ENCODE measurements at places on chromosomes 11 and 22. TPM values are rescaled to one million over a fixed set of nuclear protein-coding genes. Genes with fewer than 3 reads are reported as not detected.

- H3K36me3 ChIP-seq: no peaks in the 10 kb centered on the region
- no peaks in the 10 kb centered on the region for H3K27me3 ChIP-seq
- H3K27ac ChIP-seq: no peak overlapping the region
- no peak for DNase-seq
- no peak overlapping the region for H3K4me3 ChIP-seq
These were observed 350.3 kb downstream of the SHANK2 start for GRCh38 chr11:70901951-70902521.

DNA sequence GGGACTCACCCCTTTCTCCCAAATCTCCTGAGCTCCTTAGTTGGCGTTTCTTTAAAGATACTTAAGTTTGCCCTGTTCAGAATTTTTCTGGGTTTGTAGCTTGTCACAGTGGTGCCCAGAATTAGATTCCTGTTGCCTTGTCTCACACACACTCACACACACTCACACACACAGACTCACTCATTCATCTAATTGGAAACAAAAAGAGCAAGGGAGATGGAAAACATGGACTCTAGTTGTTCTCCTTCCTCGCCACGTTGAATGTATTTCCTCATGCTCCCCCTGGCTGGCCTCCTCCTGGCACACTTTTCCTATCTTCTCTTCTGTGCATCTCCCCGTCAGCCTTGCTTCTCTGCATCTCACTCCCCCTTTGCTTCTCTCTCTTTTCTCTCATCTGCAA lies 752.3 kb downstream of the NTM start:
- H3K4me3 ChIP-seq: no peak overlapping the region
- peaks cover 9% of the 10 kb centered on the region for H3K4me1 ChIP-seq
- H3K27me3 ChIP-seq: no peaks in the 10 kb centered on the region
- no peaks in the 10 kb centered on the region for H3K36me3 ChIP-seq
- no peak overlapping the region for H3K27ac ChIP-seq
- DNase-seq: no peak

GRCh38 chr11:46977038-46977813 lies 40.7 kb downstream of the CSTPP1 start:
- no peak overlapping the region for H3K27ac ChIP-seq
- peak; percentile 17 for DNase-seq
- H3K4me3 ChIP-seq: no peak overlapping the region
- H3K27me3 ChIP-seq: no peaks in the 10 kb centered on the region
- H3K36me3 ChIP-seq: no peaks in the 10 kb centered on the region
- H3K4me1 ChIP-seq: no peaks in the 10 kb centered on the region

GRCh38 chr11:64607381-64607985 lies 16.5 kb downstream of the SLC22A12 start:
- no peak overlapping the region for H3K4me3 ChIP-seq
- no peaks in the 10 kb centered on the region for H3K36me3 ChIP-seq
- H3K27me3 ChIP-seq: peaks cover 2% of the 10 kb centered on the region
- DNase-seq: no peak
- H3K4me1 ChIP-seq: no peaks in the 10 kb centered on the region

DNA sequence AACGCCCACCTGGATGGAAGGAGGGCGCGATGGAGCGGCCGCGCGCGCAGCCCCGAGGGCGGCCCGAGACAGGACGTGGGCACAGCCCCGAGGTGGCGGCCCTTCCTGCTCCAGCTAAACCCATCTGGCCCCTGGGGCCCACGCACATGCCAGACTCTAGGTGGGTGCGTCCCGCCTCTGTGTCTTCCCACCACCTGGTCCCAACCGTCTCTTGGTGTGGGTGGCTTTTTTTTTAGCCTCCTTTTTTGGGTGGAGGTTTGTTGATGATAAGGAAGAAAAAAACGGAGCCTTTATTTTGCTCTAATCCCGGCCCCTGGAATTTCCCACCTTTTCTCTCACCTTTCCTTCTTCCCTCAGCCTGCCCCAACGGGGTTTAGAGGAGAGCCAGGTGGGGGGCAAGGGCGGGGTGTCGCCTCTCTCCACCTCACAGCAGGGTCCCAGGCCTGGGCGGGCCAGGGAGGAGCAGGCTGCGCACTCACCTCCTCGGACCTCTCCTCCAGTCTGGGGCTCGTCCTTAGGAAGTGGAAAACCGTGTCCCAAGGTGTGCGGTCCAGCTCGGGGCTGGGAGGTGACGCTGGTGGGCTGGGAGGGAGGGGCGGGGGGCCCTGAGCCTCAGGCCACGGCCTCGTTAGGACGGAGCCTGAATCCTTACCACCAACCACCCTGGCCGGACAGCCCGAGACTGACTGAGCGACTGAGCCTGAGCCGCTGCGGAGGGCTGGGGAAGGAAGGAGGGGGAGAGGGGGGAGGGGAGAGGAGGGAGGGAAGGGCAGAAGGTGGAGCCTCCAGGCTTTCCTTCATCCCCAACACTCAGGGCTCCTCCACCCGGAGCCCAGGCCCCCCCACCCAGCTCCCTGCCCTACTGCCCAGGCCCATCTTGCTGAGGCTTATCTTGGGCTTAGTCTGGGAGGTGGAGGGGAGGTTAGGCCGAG lies at the start of gene SOX10:
Gene SOX10 (minus strand): TSS at position 696 of the 932 bp plus-strand sequence. CDS start 771 bp downstream, outside the sequence.
- DNase-seq: no peak
- no peaks in the 10 kb centered on the region for H3K27me3 ChIP-seq
- no peaks in the 10 kb centered on the region for H3K36me3 ChIP-seq
- no peak within 1 kb of the TSS for H3K4me3 ChIP-seq

GRCh38 chr11:61392981-61393595 lies 701 bp downstream of the TMEM216 start:
- H3K4me1 ChIP-seq: no peaks in the 10 kb centered on the region
- H3K36me3 ChIP-seq: peaks cover 4% of the 10 kb centered on the region

GRCh38 chr22:42937164-42937843 lies 77.6 kb downstream of the PACSIN2 start:
- H3K4me1 ChIP-seq: peaks cover 38% of the 10 kb centered on the region
- peak; percentile 72 for DNase-seq
- no peaks in the 10 kb centered on the region for H3K27me3 ChIP-seq
- H3K27ac ChIP-seq: peak overlapping the region; percentile 52
- H3K36me3 ChIP-seq: no peaks in the 10 kb centered on the region

DNA sequence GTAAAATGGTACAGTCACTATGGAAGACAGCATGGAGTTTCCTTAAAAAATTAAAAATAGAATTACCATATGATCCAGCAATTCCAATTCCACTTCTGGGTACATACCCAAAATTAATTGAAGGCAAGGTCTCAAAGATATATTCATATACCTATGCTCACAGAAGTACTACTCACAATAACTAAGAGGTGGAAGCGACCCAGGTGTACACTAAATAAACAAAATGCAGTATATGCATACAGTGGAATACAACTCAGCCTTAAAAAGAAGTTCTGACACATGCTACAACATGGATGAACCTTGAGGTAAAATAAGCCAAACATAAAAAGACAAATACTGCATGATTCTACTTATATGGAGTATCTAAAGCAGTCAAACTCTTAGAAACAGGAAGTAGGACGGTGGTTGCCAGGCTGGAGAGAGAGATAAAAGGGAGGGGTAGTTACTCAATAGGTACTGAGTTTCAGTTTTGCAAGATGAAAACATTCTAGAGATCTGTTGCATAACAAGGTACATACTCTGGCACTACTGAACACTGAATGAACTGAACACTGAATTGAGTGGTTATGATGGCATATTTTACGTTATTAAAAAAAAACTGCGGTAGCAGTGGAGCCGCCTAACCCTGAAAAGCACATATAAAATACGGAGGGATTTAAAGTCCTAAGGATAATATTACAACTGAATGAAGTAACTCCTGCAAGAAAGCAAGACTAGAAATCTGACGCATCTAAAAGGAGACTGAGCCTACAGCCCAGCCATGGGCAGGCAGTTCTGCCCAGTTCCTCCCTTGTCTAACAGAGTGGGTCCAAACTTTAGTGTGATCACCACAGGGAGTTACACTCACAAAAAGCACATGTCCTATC lies 12.8 kb downstream of the DGCR2 start:
- peak; percentile 72 for DNase-seq
- no peak overlapping the region for H3K4me3 ChIP-seq
- peaks cover 2% of the 10 kb centered on the region for H3K4me1 ChIP-seq
- H3K27me3 ChIP-seq: no peaks in the 10 kb centered on the region
- no peak overlapping the region for H3K27ac ChIP-seq
- no peaks in the 10 kb centered on the region for H3K36me3 ChIP-seq

GRCh38 chr11:11570823-11571222 lies 51.0 kb downstream of the GALNT18 start:
- DNase-seq: no peak
- H3K27me3 ChIP-seq: no peaks in the 10 kb centered on the region
- H3K4me1 ChIP-seq: peaks cover 2% of the 10 kb centered on the region
- H3K27ac ChIP-seq: no peak overlapping the region
- no peak overlapping the region for H3K4me3 ChIP-seq

DNA sequence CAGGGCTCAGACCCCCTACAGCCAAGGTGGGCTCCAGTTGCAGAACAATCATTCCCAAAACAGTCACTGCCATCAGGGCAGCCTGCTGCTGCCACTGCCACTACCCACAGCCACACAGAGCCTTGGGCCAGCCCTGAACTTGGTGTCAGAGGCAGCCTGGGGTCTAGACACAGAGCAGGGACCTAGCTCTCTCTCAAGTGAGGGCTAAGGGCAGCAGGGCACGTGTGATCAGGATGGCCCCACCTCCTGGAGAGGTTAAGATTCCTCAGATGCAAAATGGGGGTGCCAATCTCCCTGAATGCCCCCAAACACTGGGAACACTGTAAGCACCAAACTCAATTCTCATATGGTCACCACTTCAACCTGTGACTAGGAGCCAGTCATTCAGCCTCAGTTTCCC lies 15.6 kb downstream of the CABP7 start:
- no peak overlapping the region for H3K27ac ChIP-seq
- no peak for DNase-seq
- no peaks in the 10 kb centered on the region for H3K27me3 ChIP-seq
- no peaks in the 10 kb centered on the region for H3K36me3 ChIP-seq
- no peak overlapping the region for H3K4me3 ChIP-seq

DNA sequence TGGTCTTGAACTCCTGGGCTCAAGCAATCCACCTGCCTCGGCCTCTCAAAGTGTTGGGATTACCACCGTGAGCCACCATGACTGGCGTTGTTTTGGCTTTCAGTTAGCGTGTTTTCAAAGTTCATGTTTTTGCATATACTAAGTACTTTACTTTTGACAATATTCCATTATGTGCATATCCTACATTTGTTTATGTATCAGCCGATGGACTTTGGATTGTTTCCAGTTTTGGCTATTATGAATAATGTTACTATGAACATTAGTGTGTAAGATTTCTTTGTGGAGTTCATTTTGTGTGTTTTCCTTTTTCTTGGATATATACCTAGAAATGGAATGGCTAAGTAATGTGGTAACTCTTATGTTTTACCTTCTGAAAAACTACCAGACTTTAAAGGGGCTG lies 9.9 kb downstream of the CSTF3 start:
- no peaks in the 10 kb centered on the region for H3K36me3 ChIP-seq
- H3K27me3 ChIP-seq: no peaks in the 10 kb centered on the region
- no peak overlapping the region for H3K4me3 ChIP-seq
- no peaks in the 10 kb centered on the region for H3K4me1 ChIP-seq
- DNase-seq: peak; percentile 60
- no peak overlapping the region for H3K27ac ChIP-seq

DNA sequence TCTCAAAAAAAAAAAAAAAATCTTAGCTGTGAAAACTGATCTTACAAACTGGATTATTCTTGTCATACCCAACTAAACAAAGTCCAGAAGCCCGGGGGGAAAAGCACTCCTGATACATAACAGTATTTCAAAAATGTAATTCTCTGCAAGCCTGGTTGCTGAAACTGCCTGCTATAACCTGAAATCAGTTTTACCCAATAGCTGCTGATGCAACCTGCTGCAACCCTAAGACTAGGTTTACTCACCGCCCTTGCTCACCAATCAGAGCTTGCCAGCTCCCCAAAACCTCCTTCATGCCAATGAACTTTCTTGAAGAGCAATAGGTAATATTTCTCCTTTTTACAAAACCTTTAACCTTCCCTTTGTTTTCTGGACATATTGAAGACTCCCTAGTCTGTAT lies 12.4 kb downstream of the FGF19 start:
- no peak overlapping the region for H3K4me3 ChIP-seq
- H3K4me1 ChIP-seq: no peaks in the 10 kb centered on the region
- H3K27me3 ChIP-seq: peaks cover 9% of the 10 kb centered on the region
- H3K27ac ChIP-seq: no peak overlapping the region
- no peak for DNase-seq

DNA sequence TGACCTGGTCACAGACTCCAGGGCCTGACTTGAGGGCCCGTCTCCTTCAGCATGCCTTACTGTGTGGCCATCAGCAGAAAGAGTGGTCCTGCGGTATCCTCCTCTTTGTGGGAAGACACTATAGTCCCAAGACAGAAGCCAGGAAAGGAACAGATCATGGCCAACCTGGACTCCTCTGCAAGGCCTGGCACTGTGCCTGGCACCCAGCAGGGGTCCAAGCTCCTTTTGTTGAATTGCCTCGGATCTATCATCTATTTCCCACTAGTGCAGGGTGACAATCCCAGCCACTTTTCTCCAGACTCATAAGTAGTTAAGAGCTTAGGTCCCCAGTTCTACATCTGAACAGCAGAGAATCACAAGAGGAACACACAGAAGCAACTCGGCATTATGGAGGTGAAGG lies 27.0 kb downstream of the DSCAML1 start:
- no peak for DNase-seq
- H3K27ac ChIP-seq: no peak overlapping the region
- H3K36me3 ChIP-seq: no peaks in the 10 kb centered on the region
- H3K4me3 ChIP-seq: no peak overlapping the region
- H3K27me3 ChIP-seq: no peaks in the 10 kb centered on the region

- no peaks in the 10 kb centered on the region for H3K27me3 ChIP-seq
- no peak overlapping the region for H3K27ac ChIP-seq
- DNase-seq: no peak
- H3K4me1 ChIP-seq: no peaks in the 10 kb centered on the region
These were observed 35.8 kb upstream of the MYO18B start for GRCh38 chr22:25706197-25706596.

GRCh38 chr11:17721242-17721999 lies 2.0 kb downstream of the MYOD1 start:
- DNase-seq: no peak
- no peaks in the 10 kb centered on the region for H3K4me1 ChIP-seq

GRCh38 chr11:47216121-47216798 lies 1.5 kb downstream of the DDB2 start:
- peak overlapping the region; percentile 94 for H3K4me3 ChIP-seq
- H3K36me3 ChIP-seq: peaks cover 2% of the 10 kb centered on the region
- no peaks in the 10 kb centered on the region for H3K27me3 ChIP-seq
- H3K27ac ChIP-seq: peak overlapping the region; percentile 96

DNA sequence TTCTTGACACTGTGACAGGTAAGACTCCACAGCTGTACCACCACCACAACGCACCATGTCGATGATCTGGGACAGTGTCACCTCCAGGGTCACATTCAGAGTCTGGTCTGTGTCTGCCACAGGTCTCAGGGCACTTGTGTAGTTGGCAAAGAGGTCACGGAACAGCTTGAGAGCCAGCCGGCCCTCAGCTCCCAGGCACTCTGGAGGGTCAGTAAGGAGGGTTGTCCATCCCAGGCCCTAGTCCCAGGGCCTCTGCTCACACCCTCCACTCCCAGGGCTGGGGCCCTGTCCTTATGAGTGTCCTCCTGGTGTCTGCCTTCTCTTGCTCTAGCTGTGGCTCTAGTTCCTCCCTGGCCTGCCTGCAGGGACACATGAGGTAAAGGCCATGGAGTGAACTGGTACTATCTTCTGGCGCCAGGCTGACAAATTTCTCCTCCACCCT lies 1.4 kb downstream of the CHRNA10 start:
- no peak for DNase-seq
- no peaks in the 10 kb centered on the region for H3K27me3 ChIP-seq
- H3K36me3 ChIP-seq: peaks cover 15% of the 10 kb centered on the region
- no peaks in the 10 kb centered on the region for H3K4me1 ChIP-seq

ZNF70 gene
- total RNA-seq: 2.8 TPM

FGF19 gene
- not detected for total RNA-seq

HPS4 gene
- 37.7 TPM for total RNA-seq

NXPE4 gene
- total RNA-seq: not detected

WNT11 gene
- 0.51 TPM for total RNA-seq

SLC6A5 gene
- not detected for total RNA-seq

FAM180B gene
- total RNA-seq: not detected

SMC1B gene
- not detected for total RNA-seq

CPT1B gene
- total RNA-seq: 2.6 TPM

PVALB gene
- total RNA-seq: not detected

All from fibroblast of lung (primary cell).